ENCODE measurements at places on chromosomes 3 and 15. TPM values are rescaled to one million over a fixed set of nuclear protein-coding genes. Genes with fewer than 3 reads are reported as not detected.

The CCDC33 gene
- 0.38 TPM for total RNA-seq

The GOLGA6L10 gene
- total RNA-seq = 2.5 TPM

The LIPH gene
- total RNA-seq = not detected

The THPO gene
- not detected for total RNA-seq

The DPPA2 gene
- total RNA-seq = not detected

The UQCC5 gene
- 14.0 TPM for total RNA-seq

The FSD2 gene
- total RNA-seq = not detected

The GRK7 gene
- 0.07 TPM for total RNA-seq

The RHCG gene
- not detected for total RNA-seq

The ALDH1A2 gene
- total RNA-seq = 1.4 TPM

The DUOX2 gene
- total RNA-seq = 0.05 TPM

The IMPG2 gene
- total RNA-seq = 0.14 TPM

The TPRG1 gene
- total RNA-seq = 3.0 TPM

The FGF12 gene
- not detected for total RNA-seq

The ABCC5 gene
- total RNA-seq = 17.7 TPM

The CPN2 gene
- not detected for total RNA-seq

The NXPE3 gene
- 21.6 TPM for total RNA-seq

The LTF gene
- not detected for total RNA-seq

The GRM2 gene
- 0.20 TPM for total RNA-seq

The MAPKAPK3 gene
- 204 TPM for total RNA-seq

The COLQ gene
- total RNA-seq = 2.9 TPM

The GOLGA8O gene
- 1.1 TPM for total RNA-seq

The DUOXA2 gene
- total RNA-seq = not detected
